Smooth muscle cell of trachea (primary cell): ENCODE measurements at places on chromosomes 2 and 18. TPM values are rescaled to one million over a fixed set of nuclear protein-coding genes. Genes with fewer than 3 reads are reported as not detected.

The EMX1 gene
- total RNA-seq = not detected in 2 replicates

The CROCC2 gene
- 0.50 and 1.0 TPM in 2 replicates for total RNA-seq

The CDH20 gene
- total RNA-seq = not detected in 2 replicates

The CRYBA2 gene
- not detected in 2 replicates for total RNA-seq

The ARHGEF33 gene
- total RNA-seq = 0.29 and 0.33 TPM in 2 replicates

The EEF1B2 gene
- 473 and 633 TPM in 2 replicates for total RNA-seq

The CTDSP1 gene
- 53.4 and 88.0 TPM in 2 replicates for total RNA-seq

The ACKR3 gene
- 0.73 and 3.0 TPM in 2 replicates for total RNA-seq

The UPP2 gene
- total RNA-seq = under 0.01 TPM in 1 of 2 replicates, not detected in the other

The PLGLB2 gene
- total RNA-seq = 2.0 TPM in 1 of 2 replicates, not detected in the other

The IL36A gene
- total RNA-seq = not detected in 2 replicates

The RANBP2 gene
- 61.5 and 71.1 TPM in 2 replicates for total RNA-seq

The CHRNG gene
- total RNA-seq = not detected in 2 replicates

The CHMP1B gene
- 49.3 and 50.8 TPM in 2 replicates for total RNA-seq

The TSGA10 gene
- 2.0 and 7.6 TPM in 2 replicates for total RNA-seq

The STPG4 gene
- 0.17 TPM in 1 of 2 replicates, not detected in the other for total RNA-seq

The RNF125 gene
- total RNA-seq = 1.2 and 1.5 TPM in 2 replicates

The FAM237A gene
- total RNA-seq = not detected in 2 replicates

The EGR4 gene
- total RNA-seq = 0.83 TPM in 1 of 2 replicates, not detected in the other

The ATP5MC3 gene
- 83.4 and 169 TPM in 2 replicates for total RNA-seq

The PTGR3 gene
- 13.4 and 14.7 TPM in 2 replicates for total RNA-seq

The MTLN gene
- total RNA-seq = 49.3 and 66.8 TPM in 2 replicates

The SCN9A gene
- 20.5 and 40.9 TPM in 2 replicates for total RNA-seq

The FBLN7 gene
- 0.17 and 0.29 TPM in 2 replicates for total RNA-seq

The DLX1 gene
- 0.15 and 0.17 TPM in 2 replicates for total RNA-seq

The STAM2 gene
- 41.4 and 60.1 TPM in 2 replicates for total RNA-seq

The KCNK3 gene
- total RNA-seq = under 0.01 TPM in 2 replicates

The RTKN gene
- total RNA-seq = 22.3 and 24.0 TPM in 2 replicates

The CAPG gene
- 347 and 497 TPM in 2 replicates for total RNA-seq

The NDUFV2 gene
- 98.1 and 148 TPM in 2 replicates for total RNA-seq

The LRP1B gene
- not detected in 2 replicates for total RNA-seq

The ADCYAP1 gene
- not detected in 2 replicates for total RNA-seq

The WIPF1 gene
- 12.2 and 40.3 TPM in 2 replicates for total RNA-seq

The MEP1B gene
- 0.17 TPM in 1 of 2 replicates, not detected in the other for total RNA-seq

The AMER3 gene
- under 0.01 TPM in 1 of 2 replicates, not detected in the other for total RNA-seq

The RPE gene
- total RNA-seq = 104 and 110 TPM in 2 replicates

The POU3F3 gene
- not detected in 2 replicates for total RNA-seq

The MRPL53 gene
- total RNA-seq = 47.3 and 48.0 TPM in 2 replicates

The UGT1A3 gene
- total RNA-seq = not detected in 2 replicates

The RBM44 gene
- 0.17 and 0.58 TPM in 2 replicates for total RNA-seq

The RAPGEF4 gene
- 0.66 and 1.2 TPM in 2 replicates for total RNA-seq

The AKAIN1 gene
- not detected in 2 replicates for total RNA-seq

The LHCGR gene
- total RNA-seq = not detected in 2 replicates

The GKN1 gene
- not detected in 2 replicates for total RNA-seq

The CMPK2 gene
- total RNA-seq = 0.50 and 0.58 TPM in 2 replicates

The MROH2A gene
- not detected in 2 replicates for total RNA-seq

The IER3IP1 gene
- total RNA-seq = 16.4 and 22.5 TPM in 2 replicates

The CHST9 gene
- not detected in 2 replicates for total RNA-seq

The APCDD1 gene
- 1.9 and 4.5 TPM in 2 replicates for total RNA-seq

The RGPD3 gene
- 0.29 and 0.33 TPM in 2 replicates for total RNA-seq

The COX5B gene
- 272 and 327 TPM in 2 replicates for total RNA-seq

The SP110 gene
- total RNA-seq = 9.8 and 13.4 TPM in 2 replicates

The DAW1 gene
- total RNA-seq = 0.17 and 0.29 TPM in 2 replicates

The DSEL gene
- total RNA-seq = 156 and 218 TPM in 2 replicates

The KHK gene
- 0.50 and 1.3 TPM in 2 replicates for total RNA-seq

The PKDCC gene
- total RNA-seq = 55.1 and 129 TPM in 2 replicates

The COL3A1 gene
- 2,358 and 3,379 TPM in 2 replicates for total RNA-seq

The KCNE4 gene
- total RNA-seq = 13.4 and 21.2 TPM in 2 replicates

The PLA2R1 gene
- 14.1 and 16.5 TPM in 2 replicates for total RNA-seq

The COL4A3 gene
- total RNA-seq = 0.17 and 0.29 TPM in 2 replicates
